Activated T-helper 2 cell treated with anti-CD3 and anti-CD28 coated beads, Interferon-gamma antibody, Interleukin-2, Interleukin-4, amounts not matched to agents 10 μg/mL and 5 μg/mL and 100 μg/mL, durations not matched to agents 14 hours and 24 hours and 36 hours (primary cell): ENCODE measurements at places on chromosomes 2 and 18.

GRCh38 chr2:20536619-20537422, 89.9 kb downstream of the RHOB start:
- H3K4me1 ChIP-seq: peaks cover 4% of the 10 kb centered on the region
- no peaks in the 10 kb centered on the region for H3K36me3 ChIP-seq
- H3K4me3 ChIP-seq: no peak overlapping the region
- no peaks in the 10 kb centered on the region for H3K27me3 ChIP-seq
- no peak overlapping the region for H3K27ac ChIP-seq

DNA sequence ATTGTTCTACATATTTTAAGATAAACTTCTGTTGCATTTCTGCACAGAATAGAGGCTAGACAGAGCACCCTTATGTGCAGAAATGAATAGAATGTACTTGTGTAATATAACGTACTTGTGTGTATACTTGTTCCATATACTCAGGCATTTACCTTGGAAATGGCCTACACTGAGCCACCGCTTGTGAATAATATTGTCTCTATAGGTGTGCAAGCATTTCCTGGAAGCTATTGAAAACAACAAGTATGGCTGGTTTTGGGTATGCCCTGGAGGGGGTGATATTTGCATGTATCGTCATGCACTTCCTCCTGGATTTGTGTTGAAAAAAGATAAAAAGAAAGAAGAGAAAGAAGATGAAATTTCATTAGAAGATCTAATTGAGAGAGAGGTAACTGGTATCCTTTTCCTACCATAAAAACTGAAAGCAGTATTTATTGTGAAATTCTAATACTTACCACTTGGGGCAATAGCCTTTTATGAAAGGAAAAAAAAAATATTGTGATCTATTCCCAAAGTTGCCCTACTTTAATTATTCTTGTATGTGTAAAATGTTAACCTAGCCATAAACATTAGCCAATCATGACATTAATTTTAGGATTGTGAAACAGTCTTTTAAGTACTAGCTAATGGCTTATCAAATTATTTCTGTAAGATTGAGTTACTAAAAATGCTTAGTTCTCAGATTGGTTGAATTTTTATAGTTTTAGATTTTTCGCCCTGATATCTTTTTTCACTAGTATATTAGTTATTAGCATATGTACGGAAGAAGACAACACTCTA, 18.0 kb downstream of the ZC3H15 start:
- no peaks in the 10 kb centered on the region for H3K27me3 ChIP-seq
- DNase-seq: no peak
- peaks cover 5% of the 10 kb centered on the region for H3K4me1 ChIP-seq
- H3K36me3 ChIP-seq: peaks cover 79% of the 10 kb centered on the region
- no peak overlapping the region for H3K27ac ChIP-seq

GRCh38 chr2:104452558-104452957, 401.4 kb upstream of the POU3F3 start:
- DNase-seq: no peak
- peaks cover 2% of the 10 kb centered on the region for H3K4me1 ChIP-seq
- H3K27ac ChIP-seq: no peak overlapping the region
- H3K4me3 ChIP-seq: no peak overlapping the region
- H3K36me3 ChIP-seq: no peaks in the 10 kb centered on the region

- H3K4me1 ChIP-seq: peaks cover 24% of the 10 kb centered on the region
- H3K27ac ChIP-seq: no peak overlapping the region
- H3K4me3 ChIP-seq: no peak overlapping the region
- peaks cover 19% of the 10 kb centered on the region for H3K36me3 ChIP-seq
- no peaks in the 10 kb centered on the region for H3K27me3 ChIP-seq
- DNase-seq: no peak
These were observed 843.2 kb upstream of the ID2 start for GRCh38 chr2:7838669-7839068.

- no peak overlapping the region for H3K4me3 ChIP-seq
- no peak for DNase-seq
- no peak overlapping the region for H3K27ac ChIP-seq
- H3K36me3 ChIP-seq: no peaks in the 10 kb centered on the region
- H3K27me3 ChIP-seq: peaks cover 80% of the 10 kb centered on the region
- peaks cover 6% of the 10 kb centered on the region for H3K4me1 ChIP-seq
These were observed 8.4 kb upstream of the SATB2 start for GRCh38 chr2:199465988-199466691.

- no peaks in the 10 kb centered on the region for H3K36me3 ChIP-seq
- H3K27me3 ChIP-seq: peaks cover 25% of the 10 kb centered on the region
- H3K27ac ChIP-seq: no peak overlapping the region
- no peak overlapping the region for H3K4me3 ChIP-seq
- no peak for DNase-seq
These were observed 132.9 kb downstream of the MYO5B start for GRCh38 chr18:50061876-50062517.

DNA sequence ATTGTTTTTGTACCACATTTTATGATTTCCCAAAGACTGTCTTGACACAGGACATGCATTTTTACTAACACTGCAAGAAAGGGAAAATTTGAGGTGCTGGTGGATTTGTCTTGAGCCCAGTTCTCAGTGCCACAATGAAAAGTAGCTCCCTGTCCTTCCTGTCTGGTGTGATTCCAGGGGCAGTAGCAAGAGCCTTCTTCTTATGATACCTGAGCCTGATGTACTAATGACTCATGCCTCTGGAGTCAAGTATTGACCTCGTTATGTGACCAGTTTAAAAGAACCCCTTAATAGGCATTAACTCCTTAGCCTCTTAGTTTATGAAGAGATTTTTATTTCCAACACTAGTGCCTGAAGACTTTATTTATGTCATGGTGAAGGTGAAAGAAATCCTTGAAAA, 728.6 kb downstream of the SLC4A3 start:
- no peaks in the 10 kb centered on the region for H3K27me3 ChIP-seq
- H3K36me3 ChIP-seq: no peaks in the 10 kb centered on the region
- no peak for DNase-seq
- H3K4me3 ChIP-seq: no peak overlapping the region
- H3K4me1 ChIP-seq: no peaks in the 10 kb centered on the region
- no peak overlapping the region for H3K27ac ChIP-seq

- H3K27me3 ChIP-seq: no peaks in the 10 kb centered on the region
- no peak overlapping the region for H3K4me3 ChIP-seq
- no peaks in the 10 kb centered on the region for H3K36me3 ChIP-seq
- H3K27ac ChIP-seq: no peak overlapping the region
These were observed 102.9 kb upstream of the HAAO start for GRCh38 chr2:42895134-42895790.
